ENCODE measurements at places on chromosomes 1 and 21.
A peak's percentile ranks its signal among the peaks of the same experiment; 100 is the strongest.

DNA sequence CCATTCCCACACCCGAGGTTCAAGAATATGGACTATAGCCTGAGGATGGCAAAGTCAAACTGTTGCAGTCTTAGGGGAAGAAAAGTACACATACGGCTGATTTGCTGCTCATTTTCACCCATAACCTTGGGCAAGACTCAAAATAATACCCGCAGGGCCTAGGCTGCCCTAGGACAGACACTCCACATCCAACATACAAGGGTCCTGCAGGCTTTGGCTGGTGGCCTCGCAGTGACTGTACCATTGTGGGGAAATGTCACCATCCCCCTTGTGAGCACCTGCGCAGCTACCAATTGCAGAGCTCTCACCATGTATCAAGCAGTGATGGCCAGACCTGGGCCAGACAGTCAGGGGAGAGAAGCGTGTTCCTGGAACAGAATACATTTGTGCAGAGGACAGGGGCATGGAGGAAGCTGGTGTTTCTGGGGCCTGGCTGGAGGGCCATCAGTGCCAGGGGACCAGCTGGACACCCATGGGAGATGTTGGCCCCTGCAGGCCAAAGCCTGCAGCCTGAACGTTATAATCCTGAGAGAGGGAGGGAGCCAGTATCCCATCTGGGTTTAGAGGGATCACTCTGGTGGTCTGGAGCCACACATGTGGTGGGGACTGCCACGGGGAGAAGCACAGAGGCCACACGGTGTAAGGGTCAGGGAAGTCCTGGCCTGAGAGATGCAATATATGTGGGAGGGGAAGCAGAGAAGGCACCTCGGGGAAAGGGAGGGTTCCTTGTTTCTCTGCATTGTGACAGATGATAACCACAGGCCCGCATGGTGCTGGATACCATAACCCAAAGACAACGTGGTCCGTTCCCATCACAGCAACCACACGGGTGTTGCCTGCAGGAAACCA lies 101.2 kb downstream of the GLIS1 start:
- no peak for DNase-seq

DNA sequence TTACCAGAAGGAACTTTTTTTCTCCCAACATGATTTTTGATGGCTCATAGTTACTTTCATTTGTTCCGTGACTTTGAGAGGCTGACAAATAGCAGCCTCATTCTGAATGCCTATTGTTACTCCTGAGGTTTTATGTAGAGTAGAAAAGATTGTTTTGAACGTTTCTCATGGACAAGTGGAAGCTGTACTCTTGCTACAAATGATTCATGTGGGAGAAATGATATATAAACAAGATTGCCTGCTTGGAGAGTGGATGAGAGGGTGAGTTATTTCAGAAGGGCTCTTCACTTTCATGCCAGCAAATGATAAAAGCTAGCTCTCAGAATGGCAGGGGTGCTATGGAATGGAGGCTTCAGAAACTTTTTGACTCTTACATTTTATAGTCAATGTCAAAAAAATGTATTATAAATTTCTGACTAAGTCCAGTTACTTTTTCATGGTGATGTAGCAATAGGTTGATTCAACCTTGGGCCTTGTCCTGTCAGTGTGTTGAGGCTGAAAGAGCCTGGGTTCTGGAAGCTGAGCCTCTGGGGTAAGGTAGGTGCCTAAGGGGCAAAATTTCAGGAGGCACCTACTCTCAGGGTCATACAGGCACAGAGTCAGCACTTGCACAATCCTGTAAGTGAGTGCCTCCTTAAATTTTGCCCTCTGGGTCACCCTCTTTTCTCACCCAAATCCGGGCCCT lies 19.4 kb downstream of the JUN start:
- no peak for DNase-seq

- no peak for DNase-seq
These were observed 12.8 kb upstream of the LBR start for GRCh38 chr1:225440380-225441221.

DNA sequence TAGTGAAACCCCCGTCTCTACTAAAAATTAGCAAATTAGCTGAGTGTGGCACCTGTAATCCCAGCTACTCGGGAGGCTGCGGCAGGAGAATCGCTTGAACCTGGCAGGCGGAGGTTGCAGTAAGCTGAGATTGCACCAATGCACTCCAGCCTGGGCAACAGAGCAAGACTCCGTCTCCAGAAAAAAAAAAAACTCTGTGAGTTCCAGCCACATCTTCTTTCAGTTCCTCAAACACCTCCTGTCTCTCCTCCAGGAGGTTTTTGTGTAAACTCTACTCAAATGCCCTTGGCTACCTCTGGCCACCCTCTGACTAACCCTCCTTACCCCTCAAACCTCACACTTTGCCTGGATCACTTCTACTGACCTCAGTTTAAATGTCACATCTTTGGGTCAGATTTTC lies 38.1 kb downstream of the RCSD1 start:
- DNase-seq, result no peak

- no peak for DNase-seq
These were observed 36.3 kb upstream of the C1orf21 start for GRCh38 chr1:184350573-184350972.

DNA sequence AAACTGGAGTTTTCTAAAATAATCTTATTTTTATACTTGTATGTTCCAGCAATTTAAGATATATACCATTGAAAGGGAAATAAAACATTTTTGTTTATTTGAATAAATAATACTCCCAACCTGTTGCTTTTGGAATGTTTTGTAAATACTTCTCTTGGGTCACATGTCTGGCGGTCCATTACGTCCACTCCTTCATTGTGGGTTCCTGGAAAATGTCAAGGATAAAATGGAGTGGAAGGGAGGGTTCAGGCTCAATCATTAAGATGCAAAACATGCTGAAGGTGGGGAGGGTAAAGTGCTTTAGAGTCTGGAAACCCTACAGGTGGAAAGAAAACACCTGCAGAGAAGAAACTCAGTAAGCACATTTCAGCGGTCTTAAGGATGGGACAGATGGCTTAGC lies 34.2 kb upstream of the FAM3B start:
- no peak for DNase-seq

GRCh38 chr1:70864302-70864701 lies 183.3 kb downstream of the PTGER3 start:
- DNase-seq, result no peak

DNA sequence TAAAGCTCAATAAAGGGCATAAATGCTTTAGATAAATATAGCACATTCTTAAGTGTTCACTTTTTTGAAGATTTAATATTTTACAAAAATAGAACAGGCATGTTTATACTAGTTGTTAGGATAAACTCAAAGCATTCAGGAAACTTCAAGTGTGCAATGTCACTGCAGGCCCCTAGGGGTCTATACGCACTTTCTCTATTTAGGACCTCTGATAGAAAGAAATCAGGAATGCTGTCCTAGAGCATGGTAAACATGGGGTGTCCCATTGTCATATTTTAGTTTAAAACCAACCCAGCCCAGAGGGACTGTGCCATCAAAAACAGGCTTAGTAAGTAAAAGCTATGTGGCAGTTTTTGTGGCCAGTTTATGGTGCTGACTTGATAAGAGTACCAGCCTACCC lies 102.2 kb downstream of the BARHL2 start:
- no peak for DNase-seq

GRCh38 chr1:41286992-41287391 lies 44.9 kb upstream of the SCMH1 start:
- no peak for DNase-seq

DNA sequence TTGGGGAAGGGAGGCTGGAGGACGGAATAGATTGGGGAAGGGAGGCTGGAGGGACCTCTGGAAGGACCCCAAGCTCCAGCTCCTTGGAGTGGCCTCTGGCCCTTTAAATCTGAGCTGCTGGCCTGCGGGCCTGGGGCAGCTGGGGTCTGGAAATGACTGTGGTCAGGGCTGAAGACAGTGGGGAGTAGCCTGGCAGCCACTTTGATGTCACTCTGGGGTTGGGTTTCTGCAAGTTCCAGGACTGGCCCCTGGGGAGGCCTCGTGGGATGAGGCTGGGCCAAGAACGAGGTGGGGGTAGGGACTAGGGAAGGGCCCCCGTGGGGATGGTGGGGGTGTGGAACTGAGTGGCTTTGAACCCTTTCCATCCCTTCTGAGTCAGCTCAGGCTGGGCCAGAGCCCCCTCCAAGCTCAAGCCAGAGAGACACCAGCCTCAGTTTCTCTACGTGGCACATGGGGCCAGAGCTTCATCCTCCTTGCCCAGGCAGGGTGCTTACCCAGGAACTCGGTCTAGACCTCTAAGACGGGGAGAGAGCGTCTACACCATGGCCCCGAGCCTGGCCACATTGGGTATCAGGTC lies 59.7 kb downstream of the ALPL start:
- no peak for DNase-seq

GRCh38 chr1:235098547-235098946 lies 30.1 kb downstream of the TOMM20 start:
- DNase-seq, result no peak

DNA sequence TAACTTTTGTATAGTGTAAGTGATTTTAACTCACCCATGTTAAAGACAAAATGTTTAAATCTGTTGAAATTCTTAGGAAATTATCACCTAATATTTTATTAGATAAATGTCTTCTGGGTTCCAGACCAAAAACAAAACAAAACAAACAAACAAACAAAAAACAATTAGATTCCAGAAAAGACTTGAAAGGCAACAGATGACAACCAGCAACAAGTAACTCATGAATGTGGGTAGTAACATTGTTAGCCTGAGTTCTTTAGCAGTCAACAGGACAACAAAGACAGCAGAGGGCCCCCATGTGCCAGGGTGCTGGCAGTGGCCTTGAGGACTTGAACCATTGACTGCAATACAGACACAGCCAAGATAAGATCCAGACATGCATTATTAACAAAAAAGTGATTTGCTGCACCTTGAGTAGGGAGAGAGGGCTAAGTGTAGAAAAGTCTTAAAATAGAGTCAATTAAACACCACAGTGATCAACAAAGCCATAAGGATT lies 2.4 kb upstream of the CD247 start:
- no peak for DNase-seq

- DNase-seq, result no peak
These were observed 4.6 kb upstream of the FOXE3 start for GRCh38 chr1:47411436-47411835.

DNA sequence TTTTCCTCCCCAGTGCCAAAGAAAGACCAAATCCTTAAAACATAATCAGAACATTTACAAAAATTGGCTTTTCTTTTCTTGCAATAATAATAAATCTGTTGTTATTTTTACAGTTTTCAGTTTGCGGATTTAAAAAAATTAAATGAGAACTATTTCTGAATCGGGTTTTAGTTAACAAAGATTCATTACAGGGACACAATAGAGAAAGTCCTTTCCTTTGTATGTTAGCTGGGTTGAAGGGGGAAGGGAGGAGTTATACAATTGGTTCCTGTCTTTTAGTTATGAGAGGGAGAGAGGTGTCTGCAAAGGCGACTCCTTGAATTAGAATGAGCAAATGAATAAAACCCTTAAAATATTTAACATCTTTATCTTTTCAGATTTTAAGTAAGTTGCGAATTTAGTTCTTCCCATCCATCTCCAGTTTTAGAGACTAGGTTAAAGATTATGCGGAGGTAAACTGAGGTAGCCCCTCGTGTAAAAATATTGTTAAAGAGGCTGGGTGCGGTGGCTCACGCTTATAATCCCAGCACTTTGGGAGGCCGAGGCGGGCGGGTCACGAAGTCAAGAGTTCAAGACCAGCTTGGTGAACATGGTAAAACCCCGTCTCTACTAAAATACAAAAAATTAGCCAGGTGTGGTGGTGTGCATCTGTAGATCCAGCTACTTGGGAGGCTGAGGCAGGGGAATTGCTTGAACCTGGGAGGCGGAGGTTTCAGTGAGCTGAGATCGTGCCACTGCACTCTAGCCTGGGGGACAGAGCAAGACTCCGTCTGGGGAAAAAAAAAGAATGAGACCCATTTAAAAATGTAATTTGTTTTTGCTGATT lies 3.9 kb downstream of the SPEN start:
- no peak for DNase-seq

DNA sequence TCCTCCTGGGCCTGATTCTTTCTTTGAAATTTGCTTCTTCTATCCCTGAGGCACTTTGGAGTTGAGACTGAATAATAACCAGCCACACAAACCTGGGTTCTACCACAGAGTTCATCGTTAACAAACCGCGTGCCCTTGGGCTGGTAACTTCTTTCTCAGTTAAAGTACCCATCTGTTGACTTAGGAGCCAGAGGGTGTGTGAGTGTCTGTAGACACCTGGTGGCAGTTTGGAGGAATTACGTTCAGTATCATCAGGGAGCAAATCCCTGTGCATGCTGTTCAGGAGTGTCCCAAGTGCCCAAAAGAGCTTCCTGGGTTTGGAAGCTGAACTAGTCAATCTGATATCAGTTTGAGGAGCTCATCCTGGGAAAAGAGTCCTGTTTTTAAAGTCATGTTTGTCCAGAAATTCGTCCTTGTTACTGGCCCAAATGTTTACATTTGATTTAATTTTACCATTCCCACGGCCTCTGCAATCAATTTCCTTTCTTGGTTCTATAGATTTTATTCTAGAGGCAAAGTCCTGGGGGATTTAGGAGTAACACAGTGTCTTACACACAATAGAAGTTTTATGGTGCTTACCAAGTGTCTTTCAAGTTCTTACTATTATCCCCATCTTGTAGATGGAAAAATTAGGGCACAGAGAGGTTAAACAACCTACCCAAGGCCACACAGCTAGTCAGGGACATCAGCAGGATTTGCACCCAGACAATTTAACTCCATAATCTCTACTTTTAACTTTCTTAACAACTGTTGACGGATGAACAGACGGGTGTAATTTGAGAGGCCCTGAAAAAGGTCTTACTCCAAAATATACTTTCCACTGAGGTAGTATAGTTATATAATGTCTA lies 26.7 kb upstream of the RPTN start:
- peak; percentile 25 for DNase-seq

- DNase-seq, result peak; percentile 42
These were observed 71.7 kb upstream of the MROH9 start for GRCh38 chr1:170863621-170864020.

GRCh38 chr1:153352523-153352922 lies 3.9 kb upstream of the PGLYRP4 start:
- peak; percentile 64 for DNase-seq

DNA sequence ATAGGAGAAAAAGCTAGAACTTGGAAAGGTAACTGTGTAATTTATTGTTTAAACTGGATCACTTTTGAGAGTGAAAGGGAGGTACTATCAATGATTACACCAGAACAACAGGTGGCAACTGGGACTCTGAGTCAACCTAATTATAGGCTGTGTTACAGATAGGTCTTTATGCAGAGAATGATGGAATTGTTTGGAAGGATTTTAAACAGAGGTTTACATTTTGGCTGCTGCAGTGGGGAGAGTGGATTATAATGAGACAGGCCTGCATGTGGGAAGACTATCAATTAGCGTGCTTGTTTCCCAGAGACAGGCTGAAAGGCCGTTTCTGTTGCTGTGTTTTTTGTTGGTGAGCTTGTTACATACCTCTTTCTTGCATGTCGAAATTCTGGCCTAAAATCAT lies 432.9 kb downstream of the PLA2G4A start:
- no peak for DNase-seq

DNA sequence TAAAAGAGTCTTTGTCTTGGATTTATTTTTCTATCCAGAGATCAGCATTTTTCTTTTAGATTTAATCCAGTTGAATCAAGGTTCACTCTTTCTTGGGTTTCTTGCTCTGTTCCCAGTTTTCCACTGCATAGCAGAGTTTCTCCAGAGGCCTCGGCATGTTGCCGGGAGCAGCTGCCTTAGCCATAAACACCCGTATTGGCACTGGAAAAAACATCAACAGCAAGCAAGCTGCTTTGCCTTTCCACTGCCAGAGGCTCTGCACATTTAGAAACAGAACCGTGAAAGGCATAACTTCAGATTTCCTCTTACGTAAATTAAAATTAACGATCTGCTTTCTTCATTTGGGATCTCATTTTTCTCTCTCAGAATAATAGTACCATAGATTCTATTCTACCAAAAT lies 181.8 kb upstream of the L1TD1 start:
- peak; percentile 89 for DNase-seq

Data from muscle of arm (tissue), 14 donors.